ENCODE measurements at places on chromosomes 6 and 20.

GRCh38 chr6:13677878-13678254, 33.8 kb downstream of the RANBP9 start:
- DNase-seq, result no peak

DNA sequence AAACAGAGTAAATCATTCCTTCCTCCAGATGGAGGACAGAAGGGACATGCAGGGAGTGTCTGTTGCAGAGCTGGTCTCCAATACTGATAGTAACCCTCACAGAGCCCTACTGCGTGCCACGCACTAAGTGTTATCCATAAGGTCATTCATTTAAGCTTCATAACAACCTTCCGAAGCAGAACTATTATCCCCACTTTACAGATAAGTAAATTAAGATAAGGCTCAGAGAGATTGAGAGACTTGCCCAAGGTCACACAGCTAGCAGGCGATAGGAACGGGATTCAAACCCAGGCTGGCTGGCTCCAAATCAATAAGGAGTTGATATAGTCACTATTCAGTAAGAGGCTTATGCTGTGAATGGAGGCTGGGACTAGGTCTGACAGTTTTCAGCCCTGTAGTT, 30.6 kb downstream of the CPNE5 start:
- no peak for DNase-seq

DNA sequence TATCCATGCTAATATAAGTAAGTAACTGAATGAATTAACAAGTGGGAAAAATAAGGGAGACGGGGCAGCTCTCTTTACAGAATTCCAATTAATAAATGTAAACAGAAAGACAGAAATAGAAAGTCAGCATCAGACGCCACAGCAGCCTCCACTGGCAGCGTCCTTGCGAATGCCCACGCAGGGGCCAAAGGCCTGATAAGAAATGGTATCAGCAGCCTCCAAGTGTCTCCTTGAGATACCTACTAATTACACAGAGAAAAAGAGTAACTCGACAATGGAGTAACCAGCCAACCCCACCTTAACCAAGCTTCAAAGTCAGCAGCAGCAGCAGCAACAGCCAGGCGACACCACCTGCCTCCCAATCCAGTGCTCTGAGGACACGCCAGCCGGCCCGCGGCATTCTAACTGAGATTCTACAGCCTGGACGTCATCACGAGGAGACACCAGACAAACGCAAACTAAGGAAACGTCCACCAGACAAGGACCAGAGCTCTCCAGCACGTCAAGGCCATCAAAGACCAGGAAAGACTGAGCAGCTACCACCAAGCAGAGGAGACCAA, 78.8 kb downstream of the TAF4 start:
- no peak for DNase-seq

GRCh38 chr6:56329271-56330050, 82.1 kb upstream of the COL21A1 start:
- no peak for DNase-seq

DNA sequence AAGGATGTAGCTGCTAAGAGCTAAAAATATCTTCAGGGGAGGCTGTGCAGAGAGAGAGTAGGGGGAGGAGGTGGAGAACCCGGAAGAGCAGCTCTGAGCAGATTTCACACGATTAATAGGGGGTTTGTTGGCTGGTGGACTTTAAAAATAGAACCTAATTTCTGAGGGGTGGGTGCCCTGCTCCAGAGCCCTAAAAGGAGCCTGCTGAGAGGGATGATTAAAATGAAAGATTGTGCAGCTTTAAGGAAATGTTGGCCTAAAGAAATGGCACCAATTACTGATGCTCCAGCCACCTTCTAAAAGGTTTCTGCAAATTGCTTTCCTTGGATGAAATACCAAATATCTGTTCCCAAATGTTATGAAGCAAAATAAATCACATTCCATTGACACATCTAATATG, 202.8 kb upstream of the BTBD3 start:
- DNase-seq, result no peak

DNA sequence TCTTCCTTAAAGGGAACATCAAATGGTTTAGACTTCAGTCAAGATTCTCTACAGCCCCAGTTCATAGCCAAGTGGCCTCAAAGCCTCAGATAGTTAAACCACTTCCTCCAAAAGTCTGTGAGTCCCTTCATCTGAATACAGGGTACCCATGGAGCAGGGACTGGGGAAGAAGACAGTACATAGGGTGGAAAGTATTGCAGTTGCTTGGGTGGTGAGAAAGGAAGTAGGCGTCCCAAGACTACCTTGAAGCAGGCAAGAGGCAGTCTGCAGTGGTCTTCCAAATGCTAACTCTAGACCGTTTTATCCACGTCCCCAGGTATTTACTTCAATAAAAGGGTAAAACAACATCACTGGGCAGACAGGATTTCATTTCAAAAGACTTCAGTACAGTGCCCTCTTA, 2.0 kb downstream of the FYN start:
- no peak for DNase-seq

DNA sequence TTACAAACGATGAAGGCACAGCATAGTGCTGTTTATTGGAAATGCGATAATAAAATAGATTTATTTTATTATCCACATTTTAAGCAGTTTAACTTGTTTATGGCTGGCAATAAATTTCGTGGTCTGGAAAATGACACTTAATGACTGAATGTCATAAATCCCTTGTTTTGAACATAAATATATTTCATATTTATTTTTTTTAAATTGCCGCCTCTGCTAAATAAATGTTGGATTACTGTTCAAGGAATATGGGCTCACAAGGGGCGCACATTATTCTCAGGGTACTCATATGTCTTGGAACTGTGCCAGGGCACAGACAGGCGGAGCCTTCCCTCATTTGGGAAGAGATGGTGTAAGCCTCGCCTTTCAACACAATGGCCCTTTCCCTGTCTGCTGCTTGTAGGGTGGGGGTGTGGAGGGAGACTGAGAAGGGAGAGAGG, 134.3 kb downstream of the PXDC1 start:
- DNase-seq, result no peak

DNA sequence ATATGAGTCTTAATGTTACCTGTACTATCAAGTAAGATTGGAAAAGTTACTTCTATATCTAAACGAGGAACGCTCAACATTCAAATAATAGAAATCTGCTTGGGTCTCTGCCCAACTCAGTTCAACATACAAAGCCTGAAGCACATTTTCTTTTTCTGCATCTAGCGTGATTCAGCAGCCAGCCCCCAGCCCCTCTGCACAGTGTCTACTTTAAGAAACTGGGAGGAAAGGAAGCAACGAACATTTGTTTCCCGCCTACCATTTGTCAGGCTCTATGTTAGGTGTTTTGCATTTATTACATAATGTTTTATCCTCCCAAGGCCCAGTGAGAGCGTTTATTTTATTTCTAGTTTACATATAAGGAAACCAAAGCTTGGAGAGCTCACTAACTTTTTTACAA, 17.3 kb downstream of the PHACTR1 start:
- no peak for DNase-seq

DNA sequence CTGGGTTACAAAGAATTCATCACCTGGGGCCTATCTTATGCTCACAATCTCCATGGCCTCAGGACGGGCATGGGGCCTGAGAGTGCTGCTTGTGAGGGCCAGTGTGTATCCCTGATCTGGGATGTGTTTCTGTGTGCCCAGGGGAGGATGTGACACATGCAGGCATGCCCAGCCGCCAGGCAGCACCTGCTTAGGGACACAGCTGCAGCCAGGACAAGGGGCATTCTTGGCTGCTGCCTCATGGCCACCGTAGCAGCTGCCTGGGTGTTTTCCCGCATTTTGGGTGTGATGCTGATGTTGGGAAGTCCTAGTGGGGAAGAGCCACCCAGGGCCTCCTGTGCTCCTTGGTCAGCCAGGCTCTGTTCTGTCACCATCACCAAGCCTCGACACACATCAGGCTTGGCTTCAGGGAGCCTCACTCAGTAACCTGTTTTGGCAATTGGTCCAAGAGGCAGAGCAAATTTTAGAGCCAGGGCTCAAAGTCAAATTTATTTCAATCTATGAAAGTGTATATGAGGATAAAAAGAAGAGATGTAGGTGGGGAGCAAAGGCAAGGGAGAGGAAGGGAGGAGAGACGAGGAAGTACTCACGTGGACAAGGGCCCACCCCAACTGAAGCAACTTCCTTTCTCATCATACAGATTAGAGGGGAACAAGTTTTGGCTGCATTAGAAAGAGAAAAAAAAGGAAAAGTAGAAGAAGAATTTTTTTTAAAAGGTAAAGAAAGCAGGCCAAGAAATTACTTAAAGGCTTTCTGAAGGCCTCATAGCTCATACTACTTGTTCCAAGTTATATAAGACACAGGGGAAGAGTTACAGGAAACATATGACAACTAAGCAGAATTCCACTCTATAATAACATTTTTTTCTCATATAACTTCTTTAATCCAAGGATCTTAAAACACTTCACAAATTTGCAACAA, 269.9 kb upstream of the SUPT3H start:
- no peak for DNase-seq

GRCh38 chr6:87820343-87820984, 118.4 kb upstream of the AKIRIN2 start:
- no peak for DNase-seq

GRCh38 chr20:433300-433975, 25.3 kb downstream of the RBCK1 start:
- DNase-seq, result peak; percentile 27

- no peak for DNase-seq
Measured at GRCh38 chr20:17952692-17953684, 15.6 kb downstream of the SNX5 start.

DNA sequence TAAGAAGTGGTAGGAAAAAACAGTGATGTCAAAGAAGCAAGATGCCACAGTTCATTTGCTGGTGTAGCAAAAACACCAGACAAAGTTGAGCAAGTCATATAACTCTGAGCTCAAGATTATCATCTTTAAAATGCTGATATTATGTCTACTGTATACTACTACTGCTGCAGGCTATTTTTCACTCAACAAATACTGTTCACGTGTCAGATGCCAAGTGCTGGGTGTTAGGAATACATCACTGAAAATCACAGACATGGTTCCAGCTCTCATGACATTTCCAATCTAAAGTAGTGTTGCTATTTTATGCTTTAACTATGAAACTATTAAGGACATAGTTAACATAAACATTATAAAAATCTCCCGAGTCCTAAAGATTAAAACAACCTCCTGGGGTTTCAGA, 163.0 kb downstream of the NKAIN2 start:
- DNase-seq, result no peak

- no peak for DNase-seq
Measured at GRCh38 chr6:165245701-165246100, 63.7 kb downstream of the C6orf118 start.

GRCh38 chr6:157620944-157621343, 202.1 kb upstream of the SNX9 start:
- no peak for DNase-seq

DNA sequence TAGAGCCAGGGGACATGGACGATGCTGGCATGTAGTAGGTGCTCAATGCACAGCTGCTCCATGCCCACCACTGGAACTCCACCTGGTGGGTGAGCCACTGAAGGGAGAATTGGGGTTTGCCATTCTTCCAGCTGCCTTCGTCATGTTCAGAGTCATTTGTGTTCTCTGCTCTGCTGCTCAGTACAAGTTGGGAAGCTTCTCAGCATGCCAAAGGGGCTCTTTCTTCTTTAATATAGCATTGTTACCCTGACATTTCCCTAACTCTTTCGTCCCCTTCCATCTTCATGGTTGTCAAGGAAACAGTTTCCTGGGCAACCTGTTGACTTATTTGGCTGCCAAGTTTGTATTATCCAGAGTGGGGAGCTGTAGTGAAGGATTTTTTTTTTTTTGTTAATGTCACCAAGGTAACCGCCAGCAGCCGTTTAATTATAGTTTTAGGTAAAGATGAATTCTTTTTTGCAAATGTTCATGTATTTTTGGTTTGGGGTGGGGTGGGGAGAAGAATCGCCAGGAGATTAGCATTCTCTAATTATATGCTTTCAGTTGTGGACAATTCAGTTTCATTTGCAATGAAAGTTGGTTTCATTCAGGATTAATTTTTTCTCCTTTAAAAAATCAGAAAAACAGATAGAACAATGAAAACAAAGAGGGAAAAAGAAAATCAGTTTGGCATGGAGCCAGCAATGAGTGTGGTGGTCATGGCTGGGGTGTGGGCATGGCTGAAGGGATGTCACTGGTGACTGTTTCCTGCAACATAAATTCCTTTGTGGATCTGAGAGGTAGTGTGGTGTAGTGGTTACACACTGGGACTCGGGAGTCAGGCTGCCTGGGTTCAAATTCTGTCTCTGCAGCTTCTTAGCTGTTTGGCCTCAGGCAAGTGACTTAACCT, 73.0 kb upstream of the KCNG1 start:
- no peak for DNase-seq

- DNase-seq, result no peak
Measured at GRCh38 chr20:15178581-15178980, 841.2 kb upstream of the FLRT3 start.

- no peak for DNase-seq
Measured at GRCh38 chr6:154353626-154354025, 3.0 kb downstream of the IPCEF1 start.

- DNase-seq, result no peak
Measured at GRCh38 chr20:10674684-10675449, 1.1 kb upstream of the JAG1 start.

- DNase-seq, result no peak
Measured at GRCh38 chr6:18533793-18534192, 146.6 kb downstream of the RNF144B start.

DNA sequence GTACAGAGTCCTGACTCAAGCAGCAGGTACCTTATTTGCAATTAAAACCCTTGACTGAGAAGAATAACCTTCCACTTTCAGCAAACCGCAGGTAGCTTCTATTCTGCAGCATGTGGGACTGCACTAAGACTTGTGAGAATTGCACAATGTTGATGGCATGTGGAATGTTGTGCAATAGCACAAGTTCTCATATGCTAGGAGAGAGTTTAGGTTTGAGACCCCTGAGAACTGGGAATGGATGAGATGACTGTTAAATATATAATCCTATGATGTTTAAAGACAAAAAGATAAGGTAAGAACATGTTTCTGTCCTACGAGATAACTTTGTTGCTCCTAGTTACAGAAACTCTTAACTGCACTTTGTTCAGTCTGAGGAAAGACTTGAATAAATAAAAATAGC, 194.6 kb downstream of the OTOR start:
- no peak for DNase-seq

GRCh38 chr20:1465470-1466210, 1.0 kb downstream of the NSFL1C start:
- DNase-seq, result no peak

DNA sequence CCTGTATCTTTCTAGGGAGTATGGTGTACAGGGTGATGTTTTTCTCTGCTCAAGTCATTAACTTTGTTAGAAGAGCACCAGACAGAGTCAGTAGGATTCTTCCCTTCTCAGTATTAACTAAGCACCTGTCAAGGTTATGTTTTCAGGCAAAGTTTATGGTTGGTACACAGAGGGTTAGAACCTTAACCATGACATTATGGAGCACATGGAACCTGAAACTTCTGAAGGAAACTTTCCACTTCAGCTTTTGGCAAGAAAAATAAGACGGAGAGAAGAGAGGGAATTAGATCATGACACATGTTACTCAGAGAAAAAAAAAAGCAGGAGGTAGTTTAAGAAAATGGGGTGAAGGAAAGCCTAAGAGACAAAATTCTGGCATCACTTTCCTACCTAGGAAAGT, 112.9 kb upstream of the PDE7B start:
- DNase-seq, result no peak

DNA sequence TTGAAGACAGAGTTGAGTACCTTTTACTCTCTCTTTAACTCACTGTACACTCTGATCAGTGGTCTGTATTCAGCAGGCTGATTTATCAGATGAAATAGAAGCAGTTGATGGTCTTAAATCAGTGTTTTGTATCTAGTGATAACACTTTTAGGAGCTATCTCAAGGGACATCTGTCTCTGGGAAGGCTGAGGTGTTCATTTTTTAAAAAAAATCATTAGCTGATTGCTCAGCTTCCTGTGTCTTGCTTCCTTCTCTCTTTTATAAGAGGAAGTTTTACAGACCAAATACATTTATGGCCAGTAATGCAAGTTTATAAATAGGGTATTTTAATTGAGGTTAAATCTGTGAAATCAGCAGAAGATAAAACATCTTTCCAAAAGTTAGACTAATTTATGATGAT, 12.0 kb upstream of the CCDC170 start:
- no peak for DNase-seq

Data from activated CD8-positive, alpha-beta memory T cell treated with anti-CD3 and anti-CD28 coated beads for 1 hour (primary cell).